ENCODE measurements at places on chromosomes 1 and 21.

DNA sequence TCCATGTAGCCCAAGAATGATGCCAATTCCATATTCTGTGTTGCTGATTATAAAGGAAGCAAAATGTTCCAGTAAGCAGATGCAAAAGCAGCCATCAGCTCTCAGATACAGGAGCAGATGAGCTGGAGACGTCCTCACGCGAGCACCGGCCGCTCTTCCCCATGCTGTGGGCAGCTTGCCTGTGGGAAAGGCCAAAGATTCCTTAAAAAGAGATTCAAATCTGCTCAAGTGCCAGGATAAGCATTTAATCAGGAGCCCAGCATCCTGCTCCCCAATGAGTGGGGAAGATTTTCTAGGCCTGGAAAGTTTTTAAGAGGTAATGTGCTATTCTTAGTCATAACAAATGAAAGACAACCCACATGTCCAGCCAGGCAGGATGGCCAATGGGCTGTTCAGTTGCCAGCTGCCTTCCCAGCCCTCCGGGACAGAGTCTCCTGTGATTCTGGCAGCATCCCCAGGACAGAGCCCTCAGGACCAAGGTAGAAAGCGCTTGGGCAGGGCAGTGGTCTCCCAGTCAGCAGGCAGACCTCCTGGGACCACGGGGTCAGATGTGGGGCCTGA lies 108.2 kb upstream of the TMPRSS2 start:
- no peak for DNase-seq

DNA sequence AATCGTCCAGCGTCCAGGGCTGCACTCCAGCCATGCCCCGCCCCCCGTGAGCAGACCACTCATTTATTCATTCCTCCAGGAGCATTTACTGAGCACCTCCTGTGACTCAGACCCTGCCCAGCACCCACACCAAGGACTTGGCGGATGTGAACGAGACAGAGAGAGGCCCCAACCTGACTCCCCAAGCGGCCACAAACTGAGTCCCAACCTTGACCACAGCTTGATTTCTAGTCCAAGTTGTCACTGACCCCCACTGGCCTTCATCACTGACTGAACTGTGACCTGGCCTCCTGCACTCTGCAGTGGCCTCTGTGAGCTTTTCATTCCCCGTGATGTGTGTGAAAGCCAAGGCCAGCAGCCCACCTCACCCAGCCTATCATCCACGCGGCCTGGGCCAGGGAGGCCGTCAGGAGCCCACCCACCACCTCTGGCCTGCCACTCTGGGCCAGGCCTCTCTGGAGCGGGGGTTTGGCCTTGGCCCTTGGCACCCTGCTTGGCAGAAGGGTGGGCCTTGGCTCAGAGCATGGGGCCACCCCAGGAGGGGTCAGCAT lies 19.3 kb upstream of the RUNX3 start:
- DNase-seq: no peak

DNA sequence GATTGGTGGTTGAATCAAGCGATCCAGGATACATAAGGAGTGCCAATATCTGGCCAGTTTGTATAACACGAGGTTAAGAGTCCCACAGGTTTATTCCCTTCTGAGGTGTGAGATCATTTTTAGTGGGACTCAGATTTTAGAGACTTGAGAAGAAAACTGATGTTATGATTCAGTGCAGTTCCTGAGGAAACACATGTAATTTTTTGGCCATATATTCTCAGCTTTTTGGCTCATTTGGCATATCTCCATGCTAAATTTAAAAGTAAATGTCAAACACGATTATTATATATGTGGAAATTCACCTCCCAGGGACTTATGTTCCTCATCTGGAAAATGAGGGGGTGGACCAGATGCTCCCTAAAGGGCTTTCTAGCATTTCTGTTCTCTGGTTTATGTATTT lies 39.2 kb upstream of the SERBP1 start:
- DNase-seq: no peak

- DNase-seq: no peak
Observed at GRCh38 chr1:52365071-52365745, 797 bp downstream of the CC2D1B start.

DNA sequence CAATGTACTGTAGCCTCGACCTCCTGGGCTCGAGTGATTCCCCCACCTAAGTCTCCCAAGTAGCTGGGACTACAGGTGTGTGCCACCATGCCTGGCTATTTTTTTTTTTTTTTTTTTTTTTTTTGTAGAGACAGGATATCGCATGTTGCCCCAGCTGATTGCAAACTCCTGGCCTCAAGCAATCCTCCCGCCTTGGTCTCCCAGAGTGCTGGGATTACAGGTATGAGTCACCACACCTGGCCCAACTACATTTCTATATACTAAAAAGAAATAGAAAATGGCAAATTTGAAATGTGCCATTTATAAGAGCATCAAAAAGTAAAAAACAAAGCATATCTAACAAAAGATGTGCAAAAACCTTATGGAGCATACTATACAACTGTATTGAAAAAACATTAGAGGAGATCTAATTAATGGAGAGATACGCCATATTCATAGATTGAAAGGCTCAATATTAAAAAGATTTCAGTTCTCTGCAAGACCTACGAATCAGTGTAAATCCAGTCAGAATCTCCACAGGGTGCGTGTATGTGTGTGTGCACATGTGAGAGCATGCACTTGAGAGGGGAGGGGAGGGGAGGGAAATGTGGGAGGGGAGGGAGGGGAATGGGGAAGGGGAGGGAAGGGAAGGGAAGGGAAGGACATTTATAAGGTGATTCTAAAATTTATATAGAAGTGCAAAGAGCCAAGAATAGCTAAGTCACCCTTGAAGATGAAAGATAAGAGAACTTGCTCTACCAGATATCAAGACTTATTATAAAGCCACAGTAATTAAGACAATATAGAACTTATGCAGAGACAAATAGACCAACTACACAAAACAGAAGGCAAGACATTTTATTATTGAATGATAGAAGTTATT lies 15.5 kb upstream of the PADI4 start:
- DNase-seq: no peak

DNA sequence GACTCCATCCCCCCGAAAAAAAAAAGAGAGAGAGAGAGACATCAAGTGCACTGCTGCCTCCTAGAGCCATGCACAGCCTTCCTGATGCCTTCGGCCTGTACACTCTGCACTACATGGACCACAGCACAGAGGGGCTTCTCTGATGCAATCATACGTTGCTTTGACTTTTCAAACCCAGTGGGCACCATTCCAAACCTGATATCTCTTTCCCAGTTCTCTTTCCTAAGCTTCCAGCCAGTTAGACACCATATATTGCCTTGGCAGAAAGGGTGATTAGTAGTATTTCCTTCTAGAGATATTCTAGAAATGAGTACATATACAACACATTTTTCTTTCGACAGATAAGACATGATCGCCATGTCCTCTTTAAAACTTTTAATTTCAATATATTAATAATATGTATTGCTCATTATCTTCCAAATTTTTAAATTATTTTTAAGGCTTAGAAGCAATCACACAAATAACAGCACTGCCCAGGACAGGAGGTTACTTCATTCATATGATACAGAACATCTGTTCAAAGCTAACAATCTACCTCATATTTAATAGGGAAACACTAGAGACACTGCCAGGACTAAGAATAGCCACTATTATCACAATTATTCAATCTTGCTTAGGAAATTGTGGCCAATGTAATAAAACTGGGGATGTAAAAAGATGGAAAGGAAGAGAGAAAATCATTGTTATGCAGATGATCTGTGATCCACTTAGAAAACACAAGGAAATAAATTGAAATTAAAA lies 9.9 kb downstream of the CLCA1 start:
- no peak for DNase-seq

DNA sequence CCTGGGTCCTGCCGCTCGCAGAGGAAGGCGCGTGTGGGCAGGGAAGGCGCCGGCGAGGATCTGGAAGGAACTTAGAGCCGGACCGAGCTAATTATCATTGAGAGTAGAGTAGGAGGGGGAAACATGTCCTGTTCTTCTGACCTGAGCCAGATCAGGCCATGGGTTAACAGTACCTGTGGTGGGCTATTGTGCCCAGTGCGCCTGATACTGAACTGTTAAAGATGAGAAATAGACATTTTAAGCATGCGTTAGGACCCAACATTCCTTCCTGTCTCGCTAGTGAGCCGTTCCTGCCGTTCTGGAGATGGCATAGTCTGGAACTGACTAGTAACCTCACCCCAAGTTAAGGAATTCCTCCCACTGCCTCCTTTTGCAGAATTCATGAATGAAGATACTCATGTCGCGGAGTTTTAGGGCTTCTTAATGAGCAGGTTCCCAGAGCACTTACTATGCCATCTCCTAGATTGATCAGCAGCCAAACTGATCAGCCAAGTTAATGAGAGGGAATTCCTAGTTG lies 870 bp downstream of the STRIP1 start:
- no peak for DNase-seq

DNA sequence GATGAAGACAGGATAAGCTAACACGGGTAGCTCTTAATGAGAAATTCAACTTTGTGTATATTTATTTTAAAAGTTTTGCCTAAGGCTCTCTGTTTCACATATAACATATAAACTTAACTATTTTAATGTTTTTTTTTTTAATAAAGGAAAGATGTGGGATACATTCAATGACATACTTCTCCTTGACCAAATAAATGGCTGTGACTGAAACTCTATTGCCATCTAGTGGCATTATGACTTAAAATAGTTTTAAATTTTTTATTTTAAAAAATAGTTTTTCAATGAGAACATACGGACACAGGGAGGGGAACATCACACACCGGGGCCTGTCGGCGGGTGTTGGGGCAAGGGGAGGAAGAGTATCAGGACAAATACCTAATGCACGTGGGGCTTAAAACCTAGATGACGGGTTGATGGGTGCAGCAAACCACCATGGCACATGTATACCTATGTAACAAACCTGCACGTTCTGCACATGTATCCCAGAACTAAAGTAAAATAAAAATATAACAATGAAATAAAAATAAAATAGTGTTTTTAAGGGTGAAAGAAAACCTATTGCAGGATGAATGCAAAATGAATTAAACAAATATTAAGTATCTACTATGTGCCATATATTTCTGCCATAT lies 83.4 kb downstream of the LYST start:
- no peak for DNase-seq

DNA sequence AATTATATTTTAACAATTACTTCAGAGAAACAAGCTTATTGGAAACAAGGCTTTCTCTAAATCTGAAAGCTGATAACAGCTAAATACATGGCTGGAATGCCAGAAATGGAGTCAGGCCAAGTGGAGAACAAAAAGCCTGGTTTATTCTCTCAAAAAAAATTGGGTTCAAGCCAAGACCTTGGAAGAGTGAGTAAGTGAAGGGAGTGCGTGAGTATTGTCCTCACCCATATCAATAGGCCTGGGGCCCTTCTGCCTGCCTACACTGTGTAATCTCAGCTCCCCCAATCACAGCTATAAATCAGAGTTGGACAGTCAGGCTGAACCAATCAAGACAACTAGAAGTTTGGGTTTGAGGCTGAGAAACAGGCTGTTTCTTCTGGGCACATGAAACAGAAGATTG lies 7.4 kb downstream of the KYAT3 start:
- no peak for DNase-seq

- DNase-seq: no peak
Observed at GRCh38 chr21:25080141-25080540, 527.1 kb downstream of the MRPL39 start.

- DNase-seq: no peak
Observed at GRCh38 chr1:45282351-45282750, 44.3 kb upstream of the HPDL start.

- DNase-seq: no peak
Observed at GRCh38 chr1:89001510-89001909, 9.1 kb upstream of the KYAT3 start.
